ENCODE measurements at places on chromosomes 6 and 20.

- no peak for DNase-seq
Observed at GRCh38 chr6:129606664-129607063, 103.3 kb downstream of the ARHGAP18 start.

GRCh38 chr6:2542858-2543218, 207.9 kb downstream of the MYLK4 start:
- peak; percentile 6 for DNase-seq

DNA sequence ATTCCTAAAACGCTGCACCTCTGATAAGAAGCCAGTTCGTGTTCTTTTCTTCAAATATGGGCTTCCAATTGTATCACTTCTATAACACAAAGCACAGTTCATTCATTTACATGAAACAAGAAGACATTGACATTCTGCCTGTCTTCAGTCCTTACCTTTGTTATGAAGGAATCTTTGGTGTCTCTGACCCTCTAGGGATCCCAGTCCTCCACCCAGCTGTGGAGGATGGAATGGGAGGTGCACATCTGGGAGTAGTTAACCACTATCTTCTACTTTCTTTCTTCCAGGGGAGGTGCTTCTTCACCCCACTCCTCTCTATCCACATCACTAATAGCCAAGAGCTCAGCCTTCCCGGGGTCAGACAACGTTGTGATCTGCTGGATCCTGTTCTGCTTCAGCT, 233.4 kb downstream of the CDC5L start:
- DNase-seq = no peak

DNA sequence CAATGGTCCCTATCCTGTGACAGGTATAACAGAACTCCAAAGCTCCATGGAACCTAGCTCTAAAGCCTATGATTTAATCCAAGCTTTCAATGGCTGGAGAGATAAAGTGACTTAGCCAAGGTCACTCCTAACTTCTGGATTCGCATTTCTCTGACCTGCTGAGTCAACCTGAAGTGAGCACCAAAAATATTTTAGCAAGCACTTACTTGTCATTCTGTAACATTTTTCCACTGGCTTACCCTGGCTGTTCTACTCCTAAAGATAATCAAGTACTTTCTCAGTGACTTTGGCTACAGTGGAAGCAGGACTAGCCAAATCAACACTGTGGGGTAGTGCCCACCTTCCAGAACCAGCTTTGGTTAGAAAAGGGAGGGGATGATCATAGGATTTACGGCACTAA, 188.3 kb downstream of the OGFRL1 start:
- DNase-seq = no peak

DNA sequence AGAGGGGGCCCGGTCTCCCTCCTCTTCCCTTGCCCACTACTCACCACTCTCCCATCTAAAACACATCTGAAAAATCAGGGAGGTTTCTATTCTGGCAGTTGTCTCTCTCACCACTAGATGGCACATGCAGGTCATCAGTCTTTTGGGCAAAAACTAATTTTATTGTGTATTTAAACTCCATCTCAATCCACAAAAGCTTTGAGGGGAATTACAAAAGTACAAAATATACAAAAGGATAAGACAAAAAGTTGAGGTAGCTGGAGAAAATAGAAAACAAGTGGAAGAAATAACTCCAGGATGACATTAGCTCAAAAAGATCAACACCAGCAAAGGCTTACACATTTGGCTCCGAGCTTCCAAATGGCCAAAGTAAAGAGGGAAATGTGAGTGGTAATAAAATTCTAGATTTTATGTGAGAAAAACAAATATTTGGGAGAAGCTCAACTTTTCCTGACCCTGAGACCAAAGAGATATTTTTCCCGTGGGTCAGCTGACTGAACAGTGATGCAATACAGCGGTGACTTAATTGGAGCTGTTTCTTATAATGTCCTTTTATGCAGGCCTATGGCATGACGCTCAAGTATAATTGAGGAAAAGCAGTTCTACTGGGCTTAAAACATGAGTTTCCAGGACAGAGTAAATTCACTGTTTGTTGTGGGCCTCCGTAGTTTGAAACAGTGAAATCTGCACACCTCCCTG, 79.8 kb upstream of the CHD6 start:
- peak; percentile 44 for DNase-seq

DNA sequence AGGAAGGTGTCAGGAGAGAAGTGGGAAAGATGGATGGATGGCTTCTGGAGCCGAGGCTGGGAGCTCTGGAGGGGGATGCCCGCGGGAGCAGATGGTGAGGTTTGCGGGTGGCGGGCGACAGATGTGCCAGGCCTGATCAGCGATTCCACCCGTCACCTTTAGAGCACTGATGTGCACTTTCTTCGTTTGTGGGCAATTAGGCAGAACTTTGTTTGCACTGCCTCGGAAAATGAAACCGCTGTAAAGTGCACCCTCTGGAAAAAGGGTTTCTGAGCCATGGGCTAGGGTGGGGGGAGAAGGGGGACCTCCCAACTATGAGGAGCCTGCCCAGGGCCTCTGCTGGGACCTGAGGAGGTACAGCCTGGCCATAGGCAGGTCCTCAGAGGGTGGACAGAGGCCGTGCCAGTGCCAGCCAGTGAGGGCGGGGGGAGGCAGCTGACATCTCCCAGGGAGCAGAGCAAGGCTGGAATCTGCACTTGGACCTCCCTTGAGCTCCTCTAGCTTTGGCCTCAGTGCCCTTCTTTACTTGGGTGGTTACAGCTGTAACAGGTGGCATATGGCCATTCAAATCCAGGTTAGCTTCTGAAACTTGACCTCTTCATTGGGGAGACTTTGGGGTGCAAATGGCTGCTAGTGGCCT, 58.7 kb downstream of the CD40 start:
- no peak for DNase-seq

GRCh38 chr20:19628570-19629134, 129.4 kb upstream of the RIN2 start:
- peak; percentile 14 for DNase-seq

DNA sequence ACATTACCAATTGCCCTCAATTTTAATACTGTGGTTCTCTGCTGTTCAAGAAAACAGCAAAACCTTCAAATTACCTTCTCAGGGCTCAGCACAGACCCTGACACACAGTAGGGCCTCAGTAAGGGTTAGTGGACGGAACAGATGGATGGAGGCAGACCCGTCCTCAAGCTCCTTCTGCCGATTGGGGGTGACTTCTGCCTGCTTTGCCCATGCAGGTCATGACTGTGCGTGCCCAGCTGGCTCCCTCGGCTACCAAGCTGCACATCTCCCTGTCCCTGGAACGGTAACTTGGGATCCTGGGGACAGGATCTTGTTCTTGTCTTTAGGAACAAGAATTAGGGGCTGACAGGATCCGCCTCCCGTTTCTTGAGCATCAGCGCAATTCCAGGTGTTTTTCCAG, 9.8 kb upstream of the BPIFB4 start:
- DNase-seq = no peak

- DNase-seq = no peak
Observed at GRCh38 chr6:87669051-87669450, 33.0 kb downstream of the AKIRIN2 start.

GRCh38 chr6:5333658-5334057, 72.3 kb downstream of the FARS2 start:
- no peak for DNase-seq

- no peak for DNase-seq
Observed at GRCh38 chr6:112439432-112439831, 92.3 kb downstream of the RFPL4B start.

- DNase-seq = no peak
Observed at GRCh38 chr20:59008715-59009336, 1.8 kb upstream of the CTSZ start.

- no peak for DNase-seq
Observed at GRCh38 chr6:84425971-84426705, 198.7 kb upstream of the CEP162 start.

DNA sequence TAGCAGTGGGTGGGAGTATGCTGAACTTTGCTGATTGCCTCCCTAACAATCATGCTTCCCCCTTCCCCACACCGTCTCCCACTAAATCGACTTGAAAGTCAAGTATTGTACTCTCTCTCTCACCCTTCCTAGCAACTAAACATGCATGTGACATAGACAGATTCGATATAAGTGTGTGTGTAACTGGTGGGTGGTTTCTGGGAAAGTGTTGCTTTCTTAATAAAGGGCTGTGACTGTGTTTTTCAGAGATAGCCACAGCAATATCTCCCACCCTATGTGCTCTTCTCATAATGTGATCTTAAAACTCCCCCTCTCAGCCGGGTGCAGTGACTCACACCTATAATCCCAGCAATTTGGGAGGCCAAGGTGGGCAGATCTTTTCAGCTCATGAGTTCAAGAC, 49.3 kb upstream of the E2F3 start:
- DNase-seq = no peak

Measured in pons (tissue), 1 donor.